ENCODE measurements at places on chromosomes 1 and 21. TPM values are rescaled to one million over a fixed set of nuclear protein-coding genes. Genes with fewer than 3 reads are reported as not detected.

The RGS18 gene
- polyA plus RNA-seq, result 1.9 TPM

The LRRC53 gene
- polyA plus RNA-seq, result 0.04 TPM

DNA sequence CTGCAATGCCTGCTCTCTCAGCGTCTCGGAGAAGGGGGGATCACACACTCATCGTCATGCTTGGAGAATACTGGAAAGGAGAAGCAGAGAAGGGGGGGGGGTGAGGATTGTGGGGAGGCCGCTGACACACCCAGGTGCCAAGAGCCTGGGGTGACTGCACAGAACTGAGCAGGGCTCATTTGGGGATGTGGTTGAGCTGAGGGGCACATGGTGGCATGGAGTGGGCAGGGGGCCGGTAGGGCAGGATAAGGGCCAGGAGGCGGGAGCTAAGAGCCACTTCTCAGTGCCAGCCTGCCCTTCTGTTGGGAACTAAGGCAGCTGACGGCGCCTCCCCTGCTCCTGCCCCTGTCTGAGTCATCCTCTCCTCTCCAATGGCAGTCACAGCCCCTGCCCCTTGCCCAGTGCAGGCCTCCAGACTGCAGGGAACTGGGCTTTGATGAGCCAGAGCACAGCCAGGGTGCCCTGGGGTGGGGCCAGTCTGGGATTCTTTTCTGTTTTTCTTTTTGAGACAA is 27.2 kb downstream of the MRPL37 start:
- no peak for DNase-seq

- no peak for DNase-seq
Observed at GRCh38 chr1:162293073-162293692, 83.5 kb downstream of the SPATA46 start.

DNA sequence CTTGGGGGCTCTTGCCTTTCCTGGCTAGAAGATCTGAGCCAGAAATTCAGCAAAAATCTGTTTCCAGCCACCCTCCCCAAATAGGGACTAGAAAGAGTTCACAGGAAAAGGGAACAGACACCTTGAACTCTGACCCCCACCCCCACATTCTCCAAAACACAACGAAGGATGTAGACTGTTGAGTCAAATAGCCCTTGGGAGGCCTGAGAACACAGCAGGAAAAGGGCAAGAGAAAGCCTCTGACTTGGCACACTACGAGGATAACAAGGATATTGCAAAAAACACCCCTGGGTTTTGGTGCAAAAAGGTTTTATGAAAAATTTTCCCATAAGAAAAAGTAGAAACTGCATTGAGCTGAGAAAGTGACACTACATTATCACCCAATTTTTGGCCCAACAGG is 1.9 kb upstream of the YRDC start:
- DNase-seq, result no peak

GRCh38 chr1:224501836-224502235 is 67.2 kb upstream of the WDR26 start:
- DNase-seq, result no peak
